ENCODE measurements at places on chromosomes 3 and 15.
A peak's percentile ranks its signal among the peaks of the same experiment; 100 is the strongest.

DNA sequence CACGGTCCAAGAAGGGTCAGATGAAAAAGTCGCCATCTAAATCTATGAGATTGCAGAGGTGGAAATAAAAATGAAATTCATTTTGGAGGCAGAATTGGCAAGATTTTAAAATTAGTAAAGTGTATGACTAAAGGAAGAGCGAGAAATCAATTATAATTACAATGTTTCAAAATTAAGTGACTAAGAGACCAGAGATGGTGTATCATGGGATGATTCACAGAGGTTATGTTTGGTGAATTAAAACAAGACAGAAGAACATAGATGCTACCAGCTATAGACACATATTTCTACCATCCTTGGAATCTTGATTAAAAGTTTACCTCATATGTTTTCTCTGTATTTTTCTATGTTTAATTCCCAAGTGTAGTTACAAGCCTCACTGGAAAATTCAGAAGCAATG is 308.9 kb upstream of the DNAJC19 start:
- DNase-seq, result no peak

GRCh38 chr3:133386876-133387275 is 13.0 kb upstream of the BFSP2 start:
- no peak for DNase-seq

DNA sequence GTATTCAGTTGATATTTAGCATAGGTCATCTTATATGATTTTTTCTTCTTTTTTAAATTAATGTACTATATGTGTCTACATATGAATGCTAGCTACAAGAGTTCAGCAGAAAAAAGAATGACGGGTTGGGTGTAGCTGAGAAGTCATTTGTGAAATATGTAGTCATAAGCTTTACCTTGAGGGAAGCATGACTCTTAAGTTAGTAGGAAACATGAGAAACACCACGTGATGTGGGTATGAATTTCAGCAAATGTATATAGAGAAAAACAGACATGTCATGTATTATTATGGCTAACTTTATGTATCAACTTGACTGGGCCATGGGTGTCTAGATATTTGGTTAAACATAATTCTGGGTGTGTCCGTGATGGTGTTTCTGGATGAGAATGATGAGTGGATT is 125.0 kb downstream of the RAP2B start:
- no peak for DNase-seq

DNA sequence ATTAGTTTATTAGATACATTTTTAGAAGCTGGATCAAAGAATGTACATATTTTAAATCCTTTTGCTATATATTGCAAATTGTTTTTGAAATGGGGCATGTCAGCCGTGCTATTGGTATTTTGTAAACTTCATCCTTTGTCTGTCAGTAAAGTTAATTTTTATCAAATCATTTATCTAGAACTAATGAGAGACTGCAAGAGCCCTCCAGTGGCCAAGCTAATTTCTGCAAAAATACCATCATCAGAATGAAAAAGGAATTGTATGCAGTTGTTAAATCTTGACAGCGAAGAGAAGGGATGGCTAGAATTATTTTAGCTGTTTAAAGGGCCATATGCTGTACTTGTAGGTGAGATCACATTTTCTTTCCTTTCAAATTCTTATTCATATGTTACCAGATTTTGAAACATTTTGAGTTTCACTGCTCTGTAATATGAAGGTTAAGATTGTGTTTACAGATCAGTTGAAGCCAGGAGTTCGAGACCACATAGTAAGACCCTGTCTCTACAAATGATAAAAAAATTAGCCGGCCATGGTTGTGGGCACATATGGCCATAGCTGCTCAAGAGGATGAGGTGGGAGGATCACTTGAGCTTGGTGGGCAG is 8.1 kb upstream of the CLDN11 start:
- DNase-seq, result peak; percentile 22

DNA sequence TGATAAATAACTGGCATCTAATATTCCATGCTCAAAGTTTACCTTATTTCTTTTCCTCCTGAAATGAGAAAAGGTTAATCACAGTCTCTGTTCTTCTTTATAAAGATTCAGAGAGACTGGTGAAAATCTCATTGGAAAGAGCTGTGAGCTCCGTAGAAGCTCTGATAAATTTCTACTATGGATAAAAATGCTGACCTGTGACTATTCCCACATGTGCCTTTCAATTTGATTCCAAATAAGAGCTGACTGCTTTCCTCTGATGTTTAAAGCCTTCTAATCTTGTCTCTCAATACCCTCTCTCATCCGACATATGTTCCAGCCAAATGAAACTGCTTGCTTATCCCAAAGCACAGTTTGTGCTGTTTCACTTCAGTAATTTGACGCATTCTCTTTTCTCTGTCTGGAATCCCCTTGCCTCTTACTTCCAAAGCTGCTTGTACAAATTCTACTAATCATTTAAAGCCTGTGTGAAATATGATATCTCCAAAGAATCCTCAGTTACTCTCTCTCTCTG is 130.1 kb downstream of the RTP4 start:
- DNase-seq, result no peak

DNA sequence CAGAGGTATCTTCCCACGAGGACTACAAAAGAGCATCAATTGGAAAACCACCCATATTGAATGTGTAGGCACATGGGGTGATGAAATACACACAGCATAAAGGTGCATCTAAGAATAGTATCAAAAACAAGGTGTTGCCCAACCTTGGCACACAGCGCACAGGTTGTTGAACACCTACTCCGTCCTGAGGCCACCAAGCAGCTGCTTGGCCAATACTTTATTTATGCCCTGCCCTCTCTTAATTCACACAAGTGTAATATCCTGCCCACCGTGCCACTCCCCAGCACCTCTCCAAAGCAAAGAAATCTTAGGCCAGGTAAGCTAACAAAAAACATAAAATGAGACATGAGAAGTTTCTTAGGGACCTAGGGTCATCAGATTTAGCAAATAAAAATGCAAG is 31.2 kb downstream of the WWTR1 start:
- DNase-seq, result no peak

DNA sequence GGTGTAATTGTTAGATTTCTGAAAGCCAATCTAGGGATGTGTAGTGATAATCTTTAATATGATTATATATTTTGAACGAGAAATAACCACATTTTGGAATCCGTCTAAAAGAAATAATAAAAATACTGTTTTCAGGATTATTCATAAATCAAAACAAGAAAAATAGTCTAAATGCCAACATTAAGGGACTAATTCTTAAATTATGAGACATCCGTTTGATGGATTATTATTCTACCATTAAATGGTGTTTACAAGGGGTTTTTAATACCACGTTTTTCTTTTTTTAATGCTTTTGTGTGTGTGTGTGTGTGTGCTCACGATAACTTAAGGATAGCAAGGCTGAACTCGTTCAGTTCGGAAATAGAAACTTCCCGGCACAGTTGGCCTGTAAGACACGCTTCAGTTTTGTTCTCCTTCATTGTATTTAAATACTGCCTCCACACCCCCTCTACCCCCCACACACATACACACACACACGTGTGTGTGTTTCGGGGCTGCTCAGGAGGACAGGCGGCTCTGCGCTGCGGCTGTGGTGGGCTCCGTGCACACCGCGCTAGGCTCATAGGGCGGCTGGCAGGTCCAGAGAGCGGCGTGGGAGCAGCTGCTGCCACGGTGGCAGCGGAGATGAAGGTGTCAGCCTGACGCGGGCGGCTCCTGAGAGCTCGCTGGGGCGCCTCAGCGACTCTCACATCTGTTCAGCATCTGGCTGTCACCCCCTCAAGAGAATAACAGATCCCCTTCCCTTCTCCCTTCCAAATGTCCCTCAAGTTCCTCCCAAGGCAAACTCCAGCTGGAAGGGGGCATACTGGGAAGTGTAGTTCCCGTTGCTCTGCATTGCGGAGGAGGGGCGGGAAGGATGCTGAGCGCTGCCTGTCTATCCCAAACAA is 23.0 kb upstream of the ANP32A start:
- DNase-seq, result peak; percentile 39

DNA sequence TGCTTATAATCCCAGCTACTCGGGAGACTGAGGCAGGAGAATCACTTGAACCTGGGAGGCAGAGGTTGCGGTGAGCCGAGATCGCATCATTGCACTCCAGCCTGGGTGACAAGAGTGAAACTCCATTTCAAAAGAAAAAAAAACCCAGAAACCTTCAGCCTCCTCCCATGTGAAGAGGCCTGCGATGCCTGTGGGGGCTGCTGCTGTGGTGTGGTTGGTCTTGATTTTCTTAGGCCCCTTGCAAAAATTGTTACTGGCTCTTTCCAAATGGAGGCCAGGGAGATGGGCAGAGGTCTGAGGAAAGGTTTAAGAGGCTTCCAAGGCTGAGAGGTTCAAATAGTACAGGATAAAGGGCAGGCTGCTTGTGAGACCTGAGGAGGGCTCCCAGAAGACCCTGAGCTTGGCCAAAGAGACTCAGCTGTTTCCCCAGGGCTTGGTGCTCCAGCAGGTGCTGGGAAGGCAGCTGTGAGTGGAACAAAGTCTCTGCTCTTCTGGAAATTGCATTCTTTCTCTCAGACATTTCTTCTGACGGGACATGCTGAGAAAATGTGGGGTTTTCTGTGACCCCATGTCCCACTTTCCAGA is 18.4 kb downstream of the GCSAM start:
- no peak for DNase-seq

GRCh38 chr3:99949956-99950670 is 132.5 kb downstream of the CMSS1 start:
- DNase-seq, result no peak

DNA sequence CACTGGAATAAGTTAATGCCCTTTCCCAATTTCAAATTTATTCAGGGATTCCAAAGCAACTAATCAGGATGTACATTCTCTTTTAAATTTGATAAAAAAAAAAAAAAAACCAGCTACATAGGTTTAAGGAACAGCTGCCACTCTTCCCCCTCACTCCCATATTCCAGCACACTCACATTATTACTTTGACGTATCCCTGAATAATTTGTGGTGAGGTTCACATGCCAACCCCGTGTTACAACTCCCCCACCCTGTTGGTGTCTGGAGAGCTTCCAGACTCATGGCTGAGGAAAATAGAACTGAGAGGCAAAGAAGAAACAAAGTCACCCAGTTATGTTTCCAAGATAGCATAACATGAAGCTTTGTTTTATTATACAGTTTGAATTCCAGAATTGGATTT is 300.5 kb upstream of the MME start:
- no peak for DNase-seq

- DNase-seq, result no peak
Observed at GRCh38 chr3:143120716-143121240, 1.2 kb downstream of the CHST2 start.

GRCh38 chr15:75584121-75584520 is 5.0 kb upstream of the PTPN9 start:
- no peak for DNase-seq

GRCh38 chr3:149566292-149566975 is 91.4 kb downstream of the WWTR1 start:
- DNase-seq, result no peak

DNA sequence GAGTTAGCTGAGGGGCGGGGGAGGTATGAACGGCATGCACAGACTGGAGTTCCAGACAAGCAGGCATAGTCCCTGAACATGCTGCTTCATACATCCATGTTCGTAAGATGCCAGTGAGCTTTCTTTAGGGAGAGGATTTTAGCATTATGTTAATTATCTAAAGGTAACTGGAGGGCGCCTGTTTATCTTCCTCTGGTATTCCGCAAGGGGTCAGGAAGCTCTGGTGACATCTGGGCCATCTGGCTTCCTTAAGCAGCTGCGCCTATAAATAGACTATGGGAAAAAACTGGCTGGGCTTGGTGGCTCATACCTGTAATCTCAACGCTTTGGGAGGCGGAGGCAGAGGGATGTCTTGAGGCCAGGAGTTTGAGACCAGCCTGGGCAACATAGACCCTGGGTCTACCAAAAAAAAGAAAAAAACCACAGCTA is 1.5 kb upstream of the FBXO22 start:
- peak; percentile 40 for DNase-seq

GRCh38 chr3:129606636-129607390 is at the start of gene PLXND1:
Gene PLXND1 (minus strand): TSS chr3:129606676. CDS start chr3:129606639, 37 bp downstream.
- DNase-seq, result peak; percentile 64

- no peak for DNase-seq
Observed at GRCh38 chr15:34933432-34933975, 36.0 kb downstream of the AQR start.

DNA sequence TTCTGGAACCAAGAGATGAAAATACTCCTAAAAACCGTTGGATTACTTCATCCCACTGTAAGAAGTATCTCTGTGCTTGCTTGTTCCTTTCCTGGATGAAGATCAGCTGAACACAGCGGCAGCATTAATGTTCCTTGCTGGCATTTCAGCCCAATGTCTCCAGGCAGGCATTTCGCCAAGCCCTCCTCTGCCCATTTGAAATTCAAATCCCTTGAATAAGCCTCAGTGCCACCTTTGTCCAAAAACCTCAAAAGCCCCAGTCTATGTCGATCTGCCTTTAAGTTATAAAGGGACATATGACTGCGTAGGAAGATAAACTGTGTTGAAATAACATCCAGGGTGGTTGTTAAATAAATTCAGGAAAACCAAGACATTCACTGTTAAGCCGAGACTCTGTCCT is 156.8 kb upstream of the PDZRN3 start:
- DNase-seq, result no peak

DNA sequence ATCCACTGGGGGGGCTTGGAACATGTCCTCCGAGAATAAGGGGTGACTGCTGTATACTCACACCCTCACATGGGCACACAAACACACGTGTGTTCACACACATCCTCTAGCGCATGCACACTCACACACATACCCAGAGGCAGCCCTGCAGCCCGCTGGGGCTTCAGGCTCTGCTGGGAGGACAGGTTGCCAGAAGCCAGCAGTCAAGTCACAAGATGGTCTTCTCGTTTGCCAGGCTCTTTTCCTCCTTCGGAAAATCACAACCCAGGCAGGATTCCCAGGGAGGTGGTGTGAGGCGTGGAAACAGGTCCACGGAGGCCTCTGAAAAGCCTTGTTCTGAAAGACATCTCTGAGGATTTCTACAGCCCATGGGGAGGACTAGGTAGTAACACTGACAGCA is 26.8 kb downstream of the MEGF11 start:
- DNase-seq, result no peak

DNA sequence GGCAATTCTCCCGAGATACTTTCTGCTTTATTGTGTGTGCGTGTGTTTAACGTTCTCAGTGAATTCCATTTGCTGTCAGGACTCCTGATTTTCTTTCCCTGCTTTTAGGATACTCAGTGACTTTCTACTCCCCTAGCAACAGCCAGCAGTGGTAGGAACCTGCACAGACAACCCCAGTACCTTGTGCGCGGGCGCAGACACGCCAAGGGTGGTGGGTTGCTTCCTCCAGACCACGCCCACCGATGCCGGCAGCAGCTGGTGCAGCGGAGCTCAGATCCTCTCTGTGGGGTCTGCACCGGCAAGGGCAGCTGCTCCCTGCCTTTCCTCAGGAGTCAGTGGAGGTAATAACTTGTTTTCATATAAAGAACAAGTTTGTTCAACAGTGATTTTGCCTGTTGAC is 225.1 kb upstream of the NDN start:
- DNase-seq, result peak; percentile 14

GRCh38 chr3:119794971-119795612 is 13.2 kb downstream of the NR1I2 start:
- DNase-seq, result peak; percentile 10

GRCh38 chr3:16907243-16907642 is 22.5 kb downstream of the PLCL2 start:
- DNase-seq, result no peak

Data from body of pancreas (tissue), 4 donors.